ENCODE measurements at places on chromosomes 1 and 21.

DNA sequence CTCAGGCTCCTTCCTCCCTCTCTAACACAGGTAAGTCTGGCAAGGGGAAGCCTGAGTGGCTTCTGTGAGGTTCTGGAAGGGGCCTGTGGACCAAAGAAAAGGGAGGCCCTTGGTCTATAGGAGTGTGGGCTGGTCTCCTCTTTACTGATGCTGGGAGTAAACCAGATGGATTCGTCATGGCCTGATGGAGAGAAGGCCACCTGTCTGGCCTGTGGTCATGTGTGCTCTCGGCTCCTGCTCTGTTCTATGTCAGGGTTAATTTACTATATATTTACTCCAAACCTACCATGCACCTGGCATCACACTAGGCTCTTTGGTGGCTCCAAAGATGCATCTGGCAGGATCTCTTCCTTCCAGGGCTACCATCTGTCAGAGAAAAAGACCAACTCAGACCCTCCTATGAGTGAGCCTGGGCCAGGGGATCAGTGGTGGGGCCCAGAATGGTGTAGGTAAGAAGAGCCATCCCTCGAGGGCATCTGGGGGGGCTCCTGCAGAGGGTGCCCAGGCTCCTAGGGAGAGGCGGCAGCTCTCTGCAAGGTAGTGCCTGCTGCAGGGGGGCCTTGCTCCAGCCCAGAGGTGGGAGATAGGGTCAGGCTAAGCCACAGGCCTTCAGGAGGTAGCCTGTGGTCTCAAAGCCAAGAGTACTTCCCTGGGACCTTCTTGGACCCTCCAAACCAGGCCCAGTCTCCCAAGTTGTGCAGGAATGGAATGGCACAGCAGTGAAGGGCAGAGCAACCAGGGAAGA, 68.2 kb upstream of the SELENON start:
- DNase-seq = no peak

- no peak for DNase-seq
Observed at GRCh38 chr1:156550346-156550745, 22.0 kb downstream of the IQGAP3 start.

DNA sequence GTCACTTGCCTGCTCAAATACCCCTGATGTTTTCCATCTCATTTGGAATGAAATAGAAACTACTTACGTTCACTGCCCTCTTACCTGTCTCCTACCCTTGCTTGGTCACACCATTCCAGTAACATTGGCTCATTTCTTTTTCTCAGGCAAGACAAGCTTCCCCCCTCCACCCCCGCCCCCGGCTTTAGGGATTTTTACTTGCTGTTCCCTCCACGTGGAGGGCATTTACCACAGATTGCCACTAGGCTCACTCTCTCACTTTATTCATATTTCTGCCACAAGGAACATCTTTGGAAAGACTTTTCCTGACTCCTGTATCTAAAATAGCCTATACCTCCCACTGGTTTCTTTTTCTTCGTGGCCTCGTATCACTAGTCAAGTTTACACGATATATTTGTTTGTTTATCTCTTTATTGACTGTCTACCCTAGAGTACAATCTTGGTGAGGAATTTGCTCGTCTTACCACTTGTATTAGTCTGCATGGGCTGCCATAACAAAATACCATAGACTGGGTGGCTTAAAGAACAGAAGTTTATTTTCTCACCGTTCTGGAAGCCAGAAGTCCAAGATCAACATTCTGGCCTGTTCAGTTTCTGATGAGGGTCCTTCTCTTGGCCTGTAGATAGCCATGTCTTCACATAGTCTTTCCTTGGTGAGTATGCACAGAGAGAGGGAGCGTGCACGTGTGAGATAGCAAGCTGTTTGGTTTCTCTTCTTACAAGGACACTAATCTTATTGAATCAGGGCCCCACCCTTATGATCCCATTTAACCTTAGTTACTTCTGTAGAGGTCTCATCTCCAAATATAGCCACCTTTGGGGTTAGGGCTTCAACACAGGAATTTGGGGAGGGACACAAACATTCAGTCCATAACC, 126.2 kb downstream of the NRDC start:
- no peak for DNase-seq

DNA sequence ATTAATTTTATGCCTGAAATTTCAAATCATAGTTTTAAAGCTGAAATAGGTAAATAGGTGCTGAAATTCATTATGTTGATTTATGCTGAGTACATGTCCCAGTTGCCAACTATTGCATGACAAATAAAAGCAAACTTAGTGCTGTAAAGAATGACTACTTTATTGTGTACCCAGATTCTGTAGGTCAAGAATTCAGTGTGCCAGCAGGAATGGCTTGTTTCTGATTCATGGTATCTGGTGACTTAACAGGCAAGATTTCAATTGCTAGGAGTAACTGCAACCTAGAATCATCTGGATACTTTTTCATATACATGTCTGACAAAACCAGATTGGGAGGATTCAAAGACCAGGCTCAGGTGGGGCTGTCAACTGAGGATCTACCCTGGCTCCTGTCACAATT, 678.4 kb upstream of the ADAMTS5 start:
- no peak for DNase-seq

DNA sequence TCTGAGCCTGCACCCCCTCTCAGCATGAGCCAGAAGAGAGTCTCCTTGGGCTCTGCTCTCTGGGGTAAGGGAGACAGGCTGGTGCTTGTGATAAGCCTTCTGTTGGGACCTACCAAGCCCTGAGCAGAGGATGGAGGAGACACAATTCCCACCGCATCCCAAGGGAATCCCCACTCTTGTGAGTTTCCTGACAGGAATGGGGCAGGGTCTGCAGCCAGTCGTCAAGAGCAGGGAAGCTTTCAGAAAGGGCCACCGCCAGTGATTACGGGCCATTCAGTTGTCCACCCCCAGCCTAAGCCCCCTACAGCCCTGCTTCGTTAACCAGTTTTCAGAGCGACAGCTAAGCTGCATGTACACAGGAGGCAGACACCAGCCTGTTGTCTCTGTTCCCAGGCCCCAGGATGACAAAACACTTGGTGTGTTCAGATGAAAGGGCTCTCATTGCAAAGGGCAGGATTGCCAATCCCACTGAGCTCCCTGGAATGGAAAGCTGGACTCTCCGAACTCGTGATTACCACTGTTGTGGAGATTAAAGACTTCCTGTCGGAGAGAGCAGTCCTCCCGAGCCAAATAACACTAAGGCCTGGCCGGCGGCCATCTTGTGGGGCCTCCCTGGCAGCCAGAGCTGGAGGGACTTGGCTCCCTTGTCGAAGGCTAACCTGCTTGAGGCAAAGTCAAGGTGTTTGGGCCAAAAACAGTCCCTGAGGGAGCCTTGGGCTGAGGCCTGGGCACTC, 37.4 kb upstream of the SLC30A1 start:
- DNase-seq = no peak

DNA sequence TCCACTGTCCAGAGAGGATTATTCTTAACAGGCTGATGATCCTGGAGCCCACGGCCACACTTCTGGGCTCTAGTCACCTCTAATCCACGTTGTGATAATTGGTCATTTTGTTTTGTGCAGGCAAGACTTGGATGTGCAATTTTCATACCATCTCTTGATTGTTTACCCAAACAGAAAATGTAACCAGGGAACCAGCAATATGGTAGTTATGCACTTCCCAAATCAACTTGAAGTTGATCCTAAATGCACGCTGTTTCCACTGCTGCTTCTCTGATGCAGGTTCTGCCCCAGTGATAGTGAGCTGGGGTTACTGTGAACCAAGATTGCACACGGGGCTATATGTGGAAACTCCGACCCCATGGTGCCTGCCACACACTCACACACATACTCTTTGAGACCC, 14.7 kb upstream of the KCNJ15 start:
- no peak for DNase-seq

DNA sequence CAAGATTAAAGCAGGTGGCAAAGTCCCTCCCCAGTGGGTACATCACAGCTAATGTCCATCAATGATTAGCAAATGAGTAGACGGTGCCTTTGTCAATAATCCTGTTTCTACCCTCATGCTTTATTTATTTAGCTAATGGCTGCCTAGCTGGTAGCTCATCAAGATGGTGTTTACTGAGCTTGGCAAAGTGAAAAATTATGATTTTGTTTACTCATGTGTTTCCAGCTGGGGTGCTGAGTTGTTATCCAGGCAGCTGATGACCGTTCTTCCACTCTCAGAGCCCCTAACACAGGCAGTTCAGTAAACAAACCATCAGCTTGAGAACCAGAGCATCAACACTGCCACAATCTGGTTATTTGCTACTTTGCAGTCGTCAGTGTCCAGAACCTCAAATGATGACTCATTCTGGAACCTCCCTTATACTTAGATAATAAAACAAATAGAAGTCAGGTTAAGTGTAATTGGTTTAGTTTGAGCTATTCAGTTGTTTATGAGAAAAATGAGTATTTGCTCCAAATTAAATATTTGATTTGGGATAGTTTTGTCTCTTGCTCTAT, 163.9 kb downstream of the ST6GALNAC5 start:
- peak; percentile 95 for DNase-seq

DNA sequence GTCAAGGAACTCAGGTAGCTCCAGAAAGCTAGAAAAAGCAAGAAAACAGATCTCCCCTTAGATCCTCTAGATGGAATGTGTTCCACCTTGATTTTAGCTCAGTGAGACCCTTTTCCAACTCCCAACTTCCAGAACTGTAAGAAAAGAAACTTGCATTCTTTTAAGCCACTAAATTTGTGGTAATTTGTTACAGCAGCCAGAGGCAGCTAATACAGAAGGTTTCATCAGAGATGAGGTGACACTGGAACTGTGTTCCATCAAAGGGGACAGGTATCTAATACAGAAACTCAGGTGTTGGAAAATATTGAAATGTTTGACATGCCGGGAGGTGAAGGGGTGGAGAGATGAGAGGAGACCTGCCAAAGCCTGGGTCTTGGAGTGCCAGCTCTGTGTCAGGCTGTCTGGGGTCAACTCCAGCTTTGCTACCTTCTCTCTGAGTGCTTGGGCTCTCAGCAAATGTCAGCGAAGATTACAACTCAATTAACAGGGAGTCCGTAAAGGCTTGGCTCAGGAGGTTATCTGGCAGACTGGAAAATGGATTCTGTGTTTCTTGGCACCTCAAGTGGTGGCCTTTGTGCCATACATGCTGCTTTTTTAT, 71.3 kb downstream of the PLPP3 start:
- DNase-seq = no peak

DNA sequence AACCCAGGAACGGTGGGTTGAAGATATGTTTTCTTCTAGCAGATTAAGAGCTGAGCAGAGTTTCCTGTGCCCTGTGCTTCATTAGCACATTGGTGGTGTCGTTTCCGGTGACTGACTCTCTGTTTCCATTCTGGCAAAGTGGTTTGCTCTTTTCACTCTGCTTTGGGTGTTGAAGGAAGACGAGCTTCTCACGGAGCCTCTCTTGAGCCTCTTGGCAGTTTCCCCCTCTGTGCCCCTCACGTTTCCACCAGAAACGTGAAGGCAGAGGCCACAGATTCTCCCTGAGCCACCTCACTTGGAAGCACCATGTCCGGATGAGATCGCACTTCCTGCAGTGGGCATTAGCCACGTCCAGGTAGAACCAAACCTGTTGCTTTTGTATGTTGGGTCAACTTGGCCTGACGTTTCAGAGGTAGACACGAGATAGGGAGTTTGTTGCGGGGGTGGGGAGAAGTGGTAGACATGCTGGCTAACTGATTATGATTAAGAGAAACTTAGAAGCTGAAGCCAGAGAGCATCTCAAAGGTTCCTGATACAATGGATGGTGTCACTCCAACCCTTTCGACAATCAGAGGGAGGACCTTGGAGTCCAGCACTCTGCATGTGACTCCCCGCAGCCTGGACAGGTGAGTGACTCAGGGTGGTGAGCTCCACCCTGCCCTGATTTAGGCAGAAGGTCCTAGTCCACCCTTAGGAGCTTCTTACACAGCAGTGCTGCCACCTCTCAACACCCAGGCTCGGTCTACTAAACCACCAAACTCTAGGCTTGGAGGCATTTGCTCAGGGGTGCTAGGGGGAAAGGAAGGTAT, at the start of gene LAX1:
TSS of gene LAX1 (plus strand) at position 155 of the 809 bp plus-strand sequence. CDS start at position 538, 383 bp downstream.
- DNase-seq = no peak

GRCh38 chr1:232260861-232261260, 369.1 kb downstream of the SIPA1L2 start:
- DNase-seq = no peak

- peak; percentile 62 for DNase-seq
Observed at GRCh38 chr1:94237291-94238226, at the start of gene ARHGAP29. TSS of gene ARHGAP29 (minus strand) at chr1:94237584. CDS start at chr1:94231611, 5,973 bp downstream.

DNA sequence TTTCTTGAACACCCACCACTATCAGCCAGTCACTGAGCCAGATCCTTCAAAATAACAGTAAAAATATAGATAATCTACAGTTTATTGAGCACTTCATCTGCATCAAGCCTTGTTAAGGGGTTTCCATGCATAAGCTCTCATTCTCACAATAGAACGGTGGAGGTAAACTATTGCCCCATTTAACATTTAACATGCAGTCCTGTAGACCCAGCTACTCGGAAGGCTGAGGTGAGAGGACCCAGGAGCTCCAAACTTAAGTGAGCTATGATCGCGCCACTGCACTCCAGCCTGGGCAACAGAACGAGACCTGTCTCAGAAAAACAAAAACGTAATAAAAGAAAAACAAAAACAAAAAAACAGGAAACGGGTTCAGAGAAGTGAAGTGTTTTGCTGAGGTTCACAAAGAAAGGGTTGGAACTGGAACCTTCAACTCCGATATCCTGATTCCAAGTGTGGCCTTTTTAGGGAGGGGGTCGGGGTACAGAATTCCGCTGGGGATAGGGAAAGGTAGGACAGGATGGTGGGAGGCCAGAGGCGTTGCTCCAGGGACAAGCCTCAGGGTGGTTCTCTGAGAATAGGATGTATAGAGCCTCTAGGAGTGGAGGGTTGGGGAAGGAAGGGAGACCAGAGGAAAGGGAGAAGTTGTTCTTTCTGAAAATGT, 11.6 kb upstream of the SESN2 start:
- DNase-seq = no peak

GRCh38 chr1:156203331-156203730, 9.4 kb downstream of the SLC25A44 start:
- no peak for DNase-seq

DNA sequence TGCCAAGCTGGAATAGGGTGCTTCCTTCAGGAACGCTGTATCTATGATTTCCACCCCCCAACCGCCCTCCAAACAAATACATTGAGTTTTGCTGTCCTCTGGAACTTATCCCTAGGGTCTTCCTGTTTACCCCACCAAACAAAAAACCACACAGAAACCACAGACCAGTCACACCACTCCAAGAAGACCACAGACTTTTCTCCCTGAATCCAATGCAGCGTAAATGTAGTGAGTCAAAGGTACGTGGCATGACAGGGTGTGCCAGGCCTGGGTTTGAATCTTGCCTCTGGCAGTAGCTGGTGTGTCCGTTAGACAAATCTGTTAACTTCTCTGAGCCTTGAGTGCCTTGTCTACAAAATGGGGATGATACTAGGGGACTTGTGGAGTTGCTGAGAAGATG, 27.8 kb downstream of the ASAP3 start:
- no peak for DNase-seq
